ENCODE measurements at places on chromosomes 5 and 9.

DNA sequence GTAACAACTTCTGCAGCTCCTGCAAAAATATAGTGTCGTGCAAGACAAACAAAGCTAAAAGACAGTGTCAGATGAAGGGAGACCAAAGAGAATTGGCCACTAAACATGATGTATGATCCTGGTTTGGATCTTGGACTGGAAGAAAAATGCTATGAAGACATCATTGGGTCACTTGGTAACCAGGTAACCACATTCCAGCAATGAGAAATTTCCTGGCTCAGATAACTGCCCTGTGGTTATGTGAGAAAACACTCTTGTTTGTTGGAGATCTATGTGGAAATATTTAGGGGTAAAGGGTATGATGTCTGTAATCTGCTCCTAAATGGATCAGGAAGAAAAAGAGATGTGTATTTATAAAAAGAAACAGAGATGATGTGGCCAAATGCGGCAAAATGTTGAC is 45.5 kb upstream of the ANKRD33B start:
- no peak for DNase-seq

DNA sequence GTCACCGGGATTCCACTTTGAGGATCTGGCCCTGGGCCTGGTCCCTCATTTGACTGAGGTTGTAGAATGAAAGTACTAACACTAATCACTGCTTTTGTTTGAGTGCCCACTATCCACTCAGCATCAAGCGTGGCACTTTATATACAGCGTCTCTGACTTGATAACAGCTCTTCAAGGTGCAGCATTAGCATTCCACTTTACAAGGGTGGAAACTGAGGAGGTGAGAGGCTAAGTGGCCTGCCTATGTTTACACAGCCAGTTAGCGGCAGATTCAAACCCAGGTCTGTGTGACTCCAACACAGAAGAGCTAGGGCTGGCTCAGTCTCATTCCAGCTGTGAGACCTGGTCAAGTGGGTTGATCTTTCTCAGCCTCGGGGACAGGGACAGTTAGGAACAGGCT is 5.9 kb downstream of the KCNMB1 start:
- DNase-seq, result no peak

DNA sequence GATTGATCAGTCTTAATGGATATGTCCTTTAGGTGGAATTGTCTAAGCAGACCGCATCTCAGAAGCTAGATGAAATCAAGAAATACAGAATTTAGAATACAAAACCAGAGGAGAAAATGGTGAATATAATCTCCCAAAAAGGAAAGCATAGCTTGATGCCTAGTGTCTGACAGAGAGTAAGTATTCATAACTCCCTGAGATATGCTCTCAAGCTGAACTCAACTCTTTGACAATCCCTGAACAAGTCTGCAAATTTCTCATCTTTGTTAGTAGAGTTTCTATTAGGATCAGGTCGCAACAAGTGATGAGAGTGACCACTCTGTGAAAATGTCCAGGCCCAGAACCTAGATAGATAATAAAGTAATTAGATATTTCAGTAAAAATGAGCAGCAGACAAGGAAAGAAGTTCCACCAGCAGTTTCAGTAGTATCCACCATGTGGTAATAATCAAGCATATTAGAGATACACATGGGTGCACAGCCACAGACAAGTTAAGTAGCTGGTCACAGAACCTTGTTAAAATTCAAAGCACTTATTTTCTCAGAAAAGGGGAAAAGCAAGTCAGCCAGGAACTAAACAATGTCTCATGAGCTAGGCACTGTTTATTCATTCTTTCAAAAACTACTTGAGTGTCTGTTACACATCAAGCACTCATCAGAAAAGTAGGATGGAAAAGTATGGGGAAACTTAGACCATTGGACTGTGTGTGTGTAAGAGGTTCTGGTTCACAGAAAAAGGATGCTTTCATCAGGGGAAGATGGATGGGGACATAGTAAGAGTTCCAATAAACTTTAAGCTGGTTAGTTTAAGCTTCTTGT is 481.5 kb upstream of the TUSC1 start:
- no peak for DNase-seq

- DNase-seq, result no peak
Observed at GRCh38 chr9:129633848-129634247, 7.9 kb downstream of the NTMT1 start.

DNA sequence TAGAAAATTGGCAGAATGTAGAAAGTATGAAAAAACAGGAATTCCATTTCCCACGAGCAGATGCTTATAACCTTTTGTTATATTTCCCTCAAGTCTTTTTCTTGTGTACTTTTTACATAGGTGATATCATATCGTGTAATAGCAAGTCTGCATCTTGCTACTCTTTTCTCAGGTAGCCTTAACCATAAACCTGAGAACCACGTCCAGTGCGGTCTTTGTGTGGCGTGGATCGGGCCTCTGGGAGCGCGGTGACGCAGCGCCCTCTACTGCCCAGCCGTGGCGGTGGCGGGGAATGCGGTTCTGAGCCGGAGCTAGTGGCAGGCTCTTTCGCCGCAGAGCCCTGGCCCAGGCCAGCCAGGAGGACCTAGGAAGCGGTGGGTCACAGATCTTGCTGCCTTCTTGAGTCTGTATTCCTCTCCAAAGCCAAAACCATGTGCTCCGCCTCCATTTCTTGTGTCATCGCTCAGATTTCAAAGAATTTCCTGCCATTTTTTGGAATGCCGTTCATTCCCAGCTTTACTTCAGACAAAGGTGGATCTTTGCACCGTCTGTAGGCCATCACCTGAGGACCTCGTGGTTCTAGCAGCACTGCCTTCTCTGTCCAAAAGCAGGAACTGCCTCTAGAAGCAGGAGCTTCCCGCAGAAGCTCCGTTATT is 71.9 kb downstream of the MVB12B start:
- DNase-seq, result peak; percentile 72

- no peak for DNase-seq
Observed at GRCh38 chr9:30673132-30673531, 1711.3 kb upstream of the ACO1 start.

DNA sequence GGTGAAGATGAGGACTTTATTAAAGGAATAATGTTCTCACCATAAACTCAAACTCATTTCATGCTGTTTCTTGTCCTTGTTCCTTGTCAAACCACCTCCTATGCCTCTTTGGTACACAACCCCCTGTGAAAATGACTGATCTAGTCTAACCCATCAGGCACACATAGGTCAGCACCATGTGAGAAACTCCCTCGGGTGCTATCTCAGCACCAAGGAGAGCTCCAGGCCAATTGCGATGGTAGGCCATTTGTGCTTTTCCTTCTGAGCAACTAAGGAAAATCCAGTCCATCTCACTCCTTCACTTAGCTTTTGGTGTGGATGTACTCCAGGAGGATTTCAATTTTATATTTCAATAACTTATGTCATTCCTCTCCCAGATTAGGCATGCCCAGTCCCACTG is 199.8 kb downstream of the ZNF608 start:
- DNase-seq, result no peak

- peak; percentile 54 for DNase-seq
Observed at GRCh38 chr5:136011414-136012001, 17.3 kb upstream of the TGFBI start.

GRCh38 chr9:519579-519978 is 304.9 kb downstream of the DOCK8 start:
- DNase-seq, result no peak

GRCh38 chr9:89642789-89643188 is 38.0 kb downstream of the GADD45G start:
- no peak for DNase-seq

DNA sequence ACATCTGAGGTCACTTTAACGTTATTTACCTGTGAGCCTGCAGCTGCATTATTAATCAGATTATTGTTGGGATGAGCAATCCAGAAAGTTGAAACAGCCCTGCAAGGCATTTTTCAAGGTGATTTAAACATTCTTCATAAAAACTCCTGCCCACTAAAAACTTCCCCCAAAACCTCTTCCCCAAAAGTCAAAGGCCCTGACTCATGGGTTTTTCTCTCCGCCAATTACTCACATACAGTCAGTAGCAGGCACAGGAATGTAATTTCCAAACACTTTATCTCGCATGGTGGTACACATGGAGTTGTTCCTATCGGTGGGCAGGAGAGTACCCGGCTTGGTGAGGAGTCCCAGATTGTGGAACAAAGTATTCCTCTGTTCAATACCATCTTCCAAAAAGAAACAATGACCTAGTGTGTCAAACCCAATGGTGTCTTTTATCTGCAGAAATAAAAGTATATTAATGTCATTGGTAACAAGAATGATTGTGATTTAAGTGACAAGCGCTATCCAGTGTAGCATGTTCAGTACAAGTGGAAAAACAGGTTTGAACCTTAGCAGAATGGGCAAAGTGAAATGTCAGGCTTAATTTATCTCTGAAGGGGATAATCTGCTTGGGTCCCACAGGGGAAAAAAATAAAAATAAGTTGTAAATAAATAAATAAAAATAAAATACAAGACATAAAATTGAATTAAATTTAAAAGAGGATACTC is 38.3 kb downstream of the CEMIP2 start:
- no peak for DNase-seq

- no peak for DNase-seq
Observed at GRCh38 chr9:31005086-31005665, 1379.3 kb upstream of the ACO1 start.

GRCh38 chr9:33924978-33925797 is 108.2 kb downstream of the UBE2R2 start:
- DNase-seq, result peak; percentile 62

GRCh38 chr5:78339617-78340436 is 20.6 kb upstream of the SCAMP1 start:
- no peak for DNase-seq

- no peak for DNase-seq
Observed at GRCh38 chr5:171840711-171841522, 55.3 kb downstream of the SMIM23 start.

DNA sequence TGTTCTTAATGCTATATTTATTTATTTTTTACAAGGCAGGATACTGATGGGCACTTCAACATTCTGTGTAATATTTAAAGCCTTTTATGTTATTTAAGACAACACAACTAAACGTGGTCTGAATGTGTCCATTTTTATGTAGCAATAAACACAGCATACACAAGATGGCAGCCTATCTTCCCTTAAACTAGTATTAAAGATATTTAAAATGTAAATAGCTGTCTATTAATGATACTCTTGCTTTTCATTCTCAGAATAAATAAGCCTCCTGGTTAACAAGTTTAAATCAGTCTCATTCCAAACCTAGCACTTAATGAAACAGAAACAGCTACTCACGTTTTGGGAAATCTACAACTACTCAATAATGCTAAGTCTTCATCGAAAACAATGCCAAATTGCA is 315.7 kb downstream of the MCTP1 start:
- DNase-seq, result peak; percentile 64

GRCh38 chr5:165508286-165508685 is 2002.9 kb downstream of the MAT2B start:
- no peak for DNase-seq

DNA sequence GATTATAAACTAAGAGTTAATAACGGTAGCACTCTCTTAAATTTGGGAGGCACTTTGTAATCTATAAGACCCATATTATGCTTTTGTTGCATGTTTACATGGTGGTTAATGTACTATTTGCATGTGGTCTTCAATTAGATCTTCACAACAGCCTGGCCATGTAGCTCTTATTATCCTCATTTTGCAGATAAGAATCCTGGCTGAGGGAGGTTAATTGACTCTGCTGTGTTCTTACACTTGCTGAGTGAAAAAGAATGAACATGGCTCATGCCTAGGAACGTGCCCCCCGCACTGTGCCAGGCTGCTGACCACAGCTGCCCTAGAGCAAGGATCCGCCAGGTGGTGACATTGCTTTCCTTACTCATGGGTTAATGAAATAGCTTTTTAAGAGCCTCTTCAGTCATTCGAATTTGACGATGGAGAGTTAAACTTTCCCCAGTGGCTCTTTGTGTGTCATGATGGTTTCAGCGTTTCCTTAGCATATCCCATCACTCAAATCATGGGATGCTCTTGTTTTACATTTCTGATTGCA is 97.9 kb downstream of the CDH6 start:
- peak; percentile 25 for DNase-seq

DNA sequence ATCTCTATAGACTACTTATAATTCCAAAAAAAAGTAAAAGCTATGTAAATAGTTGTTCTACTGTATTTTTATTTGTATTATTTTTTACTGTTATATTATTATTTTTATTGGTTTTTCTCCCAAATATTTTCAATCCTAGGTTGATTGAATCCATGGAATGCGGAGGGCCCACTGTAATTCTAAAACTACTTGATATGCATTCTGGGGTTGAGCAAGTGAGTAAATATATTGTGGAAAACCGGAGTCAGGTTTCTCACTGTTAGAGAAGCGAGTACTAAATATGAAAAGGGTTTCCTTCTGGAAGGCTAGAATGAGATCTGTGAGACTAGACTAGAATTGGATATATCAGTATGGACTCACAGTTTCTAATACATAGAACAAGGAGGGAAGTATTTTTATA is 66.5 kb downstream of the FBXW11 start:
- DNase-seq, result no peak

DNA sequence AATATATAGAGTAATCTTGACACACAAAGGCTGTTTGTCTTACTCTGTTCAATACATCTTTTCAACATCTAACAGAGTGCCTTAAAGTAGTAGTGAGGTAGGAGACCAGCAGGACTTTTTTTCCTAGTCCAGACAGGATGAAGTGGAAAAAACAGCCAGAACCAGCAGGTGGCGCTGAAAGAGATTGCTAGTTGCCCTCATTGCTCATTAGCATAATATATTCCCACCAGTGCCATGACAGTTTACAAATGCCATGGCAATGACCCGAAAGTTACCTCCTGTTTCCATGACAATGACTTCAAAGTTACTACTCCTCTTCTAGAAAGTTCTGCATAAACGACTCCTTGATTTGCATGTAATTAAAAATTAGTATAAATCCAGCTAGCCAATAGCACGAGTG is 387.4 kb downstream of the ACTL7B start:
- DNase-seq, result peak; percentile 74

DNA sequence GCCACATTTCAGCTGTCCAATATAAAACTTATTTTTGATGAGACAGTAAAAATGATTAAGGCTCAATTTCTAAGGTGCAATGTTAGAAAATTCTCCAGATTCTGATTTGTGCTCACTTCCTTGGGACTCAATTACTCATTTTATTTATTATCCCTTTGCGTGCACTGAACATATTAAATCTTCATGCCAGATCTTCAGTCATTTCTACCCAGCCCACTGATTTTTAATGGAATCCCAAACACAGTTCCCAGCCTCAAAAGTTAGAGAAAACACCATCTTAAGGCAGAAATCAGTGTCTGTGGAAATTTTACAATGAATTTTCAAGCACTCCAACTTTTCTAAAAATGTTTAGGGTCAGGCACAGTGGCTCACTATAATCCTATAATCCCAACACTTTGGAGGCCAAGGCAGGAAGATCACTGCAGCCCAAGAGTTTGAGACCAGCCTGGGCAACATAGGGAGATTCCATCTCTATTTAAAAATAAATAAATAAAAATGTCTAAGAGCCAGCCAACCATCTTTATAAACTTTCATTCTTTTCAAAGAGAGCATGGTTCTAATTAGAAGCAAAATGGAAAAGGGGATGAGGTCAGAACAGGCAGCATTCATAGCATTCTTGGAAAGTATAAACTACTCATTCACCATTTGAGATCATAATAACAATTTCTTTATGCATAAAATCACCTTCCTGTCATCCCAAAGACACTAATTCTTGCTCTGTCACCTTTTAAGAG is 53.7 kb downstream of the TLE1 start:
- DNase-seq, result no peak

- peak; percentile 91 for DNase-seq
Observed at GRCh38 chr5:72848474-72849428, 32.3 kb downstream of the TNPO1 start.
